ENCODE measurements at places on chromosomes 16 and 17.

GRCh38 chr17:42378959-42379594, 9.2 kb downstream of the STAT3 start:
- DNase-seq = peak; percentile 18

GRCh38 chr16:56944954-56945839, 13.3 kb downstream of the HERPUD1 start:
- no peak for DNase-seq

GRCh38 chr17:10803830-10804475, at the start of gene TMEM238L:
TMEM238L (minus strand) TSS chr17:10804099; CDS start chr17:10803963, 136 bp downstream.
- no peak for DNase-seq

DNA sequence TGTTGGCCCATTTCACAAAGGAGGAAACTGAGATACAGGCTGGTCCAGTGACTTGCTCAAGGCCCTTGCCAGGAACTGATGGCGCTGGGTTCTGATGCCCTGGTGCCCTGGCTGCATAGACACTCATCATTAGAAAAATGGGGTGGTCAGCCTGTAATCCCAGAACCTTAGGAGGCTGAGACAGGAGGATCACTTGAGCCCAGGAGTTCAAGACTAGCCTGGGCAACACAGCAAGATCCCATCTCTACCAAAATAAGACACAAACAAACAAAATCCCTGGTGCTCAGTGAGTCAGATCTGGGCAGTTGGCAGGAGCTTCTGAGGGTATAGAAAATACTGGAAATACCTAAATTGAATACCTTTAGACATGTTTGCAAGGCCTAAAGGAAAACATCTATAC, 41.1 kb upstream of the KIFC3 start:
- DNase-seq = no peak

DNA sequence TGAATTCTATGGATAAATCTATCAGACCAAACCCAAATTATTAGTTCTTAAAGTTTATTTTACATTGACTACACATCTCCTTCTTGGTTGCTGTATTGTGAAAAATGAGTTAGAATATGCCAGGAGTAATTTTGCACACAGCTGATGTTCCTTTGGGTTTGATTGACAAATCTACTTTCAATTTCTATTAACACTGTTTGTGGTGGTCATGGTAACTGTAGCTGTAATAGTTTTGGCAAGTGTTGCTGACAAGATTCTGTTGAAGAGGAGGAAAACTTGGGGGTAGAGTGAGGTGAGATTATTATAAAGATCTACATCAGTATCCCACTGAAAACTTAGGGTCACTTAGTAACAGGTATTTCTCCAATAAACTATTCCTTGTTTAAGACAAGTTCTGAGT, 30.3 kb downstream of the MRTFB start:
- no peak for DNase-seq

DNA sequence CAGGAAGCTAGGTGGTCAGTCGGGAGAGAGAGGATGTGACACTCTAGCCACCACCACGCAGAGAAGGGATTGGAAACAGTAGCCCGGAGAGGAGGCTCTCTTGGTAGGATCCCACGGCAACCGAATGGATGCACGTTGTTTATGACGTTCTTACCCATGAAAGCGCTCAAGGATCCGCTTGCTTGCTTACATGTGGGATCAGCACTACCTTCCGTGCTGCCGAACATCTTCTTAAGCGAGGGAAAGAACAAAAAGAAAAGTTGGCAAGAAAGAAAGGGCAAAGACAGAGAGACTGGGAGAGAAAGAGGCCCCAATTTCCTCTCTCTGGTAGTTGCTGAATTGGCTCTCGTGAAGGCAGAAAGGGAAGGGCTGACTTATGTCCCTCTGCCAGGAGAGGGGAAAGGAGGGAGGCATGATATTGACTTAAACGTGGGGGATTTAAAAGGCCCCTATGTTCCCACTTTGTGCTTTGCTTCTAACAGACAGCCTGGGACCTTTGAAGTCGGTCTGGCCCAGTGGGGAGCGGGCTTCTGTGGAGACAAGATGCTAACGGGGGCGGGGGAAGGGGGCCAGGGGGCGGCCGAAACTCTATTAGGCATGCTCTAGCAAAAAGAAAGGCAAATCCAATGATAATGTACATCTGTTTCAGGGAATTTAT, 35.4 kb downstream of the SNX20 start:
- no peak for DNase-seq

DNA sequence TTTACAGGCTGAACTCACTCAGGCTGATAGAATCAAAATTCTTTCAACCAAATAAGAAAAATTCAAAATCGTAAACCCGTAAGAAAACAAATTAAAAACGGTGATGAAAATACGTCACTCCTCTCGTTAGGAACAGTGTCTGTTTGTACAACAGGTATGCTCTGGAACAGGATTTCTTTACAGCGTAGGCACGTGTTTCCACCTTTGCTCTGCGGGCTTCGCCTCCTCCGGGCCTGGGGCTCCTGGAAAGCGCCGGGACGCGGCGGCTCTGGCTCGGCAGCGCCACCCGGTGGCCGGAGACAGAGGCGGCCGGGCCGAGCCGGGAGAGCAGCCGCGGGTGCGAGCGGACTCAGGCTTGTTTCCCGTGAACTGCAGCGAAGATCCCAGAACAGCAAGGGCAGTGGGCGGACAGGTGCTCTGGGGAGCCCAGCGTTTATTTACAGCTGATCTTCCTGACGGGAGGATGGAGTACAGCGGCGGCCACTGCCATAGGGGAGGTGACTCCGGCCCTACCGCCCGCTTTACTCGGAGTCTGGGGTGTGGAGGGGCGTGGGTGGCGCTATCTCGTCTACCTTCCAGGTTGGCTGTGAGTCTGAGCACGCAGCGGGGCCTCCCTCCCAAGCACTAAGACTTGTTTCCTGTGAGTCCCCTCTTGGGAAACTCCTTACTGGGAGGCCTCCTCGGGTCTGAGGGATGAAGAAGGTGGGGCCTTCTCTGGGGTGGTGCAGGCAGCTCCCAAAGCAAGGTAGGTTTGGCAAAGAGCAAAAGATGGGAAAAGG, 40.5 kb upstream of the ATP2A3 start:
- peak; percentile 57 for DNase-seq

DNA sequence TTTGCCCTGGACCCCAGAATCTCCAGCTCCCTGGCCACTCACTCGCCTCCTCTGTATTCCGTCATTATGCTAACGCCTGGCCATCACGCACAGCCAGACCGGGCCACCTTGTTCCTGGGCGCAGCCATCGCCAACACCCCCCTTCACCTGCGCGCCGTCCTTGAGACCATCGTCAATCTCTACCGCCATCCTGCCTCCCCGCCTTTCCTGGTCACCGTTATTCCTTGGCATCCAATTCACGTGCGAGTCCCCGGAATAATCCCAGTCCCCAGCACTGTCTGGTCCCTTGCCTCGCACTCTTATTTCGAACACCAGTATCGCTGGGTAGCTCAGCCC, 541 bp downstream of the VKORC1 start:
- DNase-seq = no peak

Data from CD4-positive, alpha-beta memory T cell (primary cell).